ENCODE measurements at places on chromosomes 11 and 22. TPM values are rescaled to one million over a fixed set of nuclear protein-coding genes. Genes with fewer than 3 reads are reported as not detected.

The LAYN gene
- total RNA-seq = 1.4 TPM

The CCDC87 gene
- 0.15 TPM for total RNA-seq

The PGM2L1 gene
- 7.9 TPM for total RNA-seq

The FAM111B gene
- total RNA-seq = 64.8 TPM

The OR5B21 gene
- total RNA-seq = 2.9 TPM

The JHY gene
- total RNA-seq = 1.2 TPM

The ADORA2A gene
- total RNA-seq = 25.9 TPM

The RASD2 gene
- total RNA-seq = 0.37 TPM

The SPCS2 gene
- total RNA-seq = 143 TPM

The CRYBB2 gene
- not detected for total RNA-seq

The CCDC15 gene
- 5.5 TPM for total RNA-seq

The MFNG gene
- 170 TPM for total RNA-seq

The PDGFB gene
- total RNA-seq = 5.2 TPM

The HORMAD2 gene
- not detected for total RNA-seq

The KCNJ1 gene
- total RNA-seq = not detected

The STX3 gene
- 12.6 TPM for total RNA-seq

The OR2AG2 gene
- not detected for total RNA-seq

The AASDHPPT gene
- 37.0 TPM for total RNA-seq

The MUC5AC gene
- total RNA-seq = not detected

The APOA1 gene
- total RNA-seq = 0.37 TPM

The GNAZ gene
- total RNA-seq = 0.37 TPM

The GLYATL1 gene
- not detected for total RNA-seq

The KCNK4 gene
- not detected for total RNA-seq

The APOL1 gene
- 89.4 TPM for total RNA-seq

The WT1 gene
- total RNA-seq = not detected

The VPREB3 gene
- total RNA-seq = not detected

The GTSE1 gene
- 36.9 TPM for total RNA-seq

The CABP7 gene
- 0.09 TPM for total RNA-seq

The SPON1 gene
- 0.06 TPM for total RNA-seq

The OR51B5 gene
- not detected for total RNA-seq

The ANO9 gene
- total RNA-seq = 119 TPM

The FTH1 gene
- total RNA-seq = 701 TPM

The C11orf21 gene
- total RNA-seq = 8.4 TPM

The SLC35F2 gene
- total RNA-seq = 29.2 TPM

The MS4A6E gene
- total RNA-seq = not detected

The RIN1 gene
- 1.6 TPM for total RNA-seq

The MMP27 gene
- not detected for total RNA-seq

The APOL4 gene
- 1.2 TPM for total RNA-seq

The NAALADL1 gene
- 11.2 TPM for total RNA-seq

The OR51D1 gene
- total RNA-seq = not detected
